Cardiac muscle cell (in vitro differentiated cells and primary cell): ENCODE measurements at places on chromosomes 12 and 14.

GRCh38 chr14:37090026-37090425 is 82.4 kb downstream of the SLC25A21 start:
- no peak for DNase-seq

- no peak for DNase-seq
Observed at GRCh38 chr12:41983394-41983793, 161.3 kb downstream of the GXYLT1 start.

GRCh38 chr14:44612002-44612401 is 104.9 kb upstream of the FSCB start:
- no peak for DNase-seq

DNA sequence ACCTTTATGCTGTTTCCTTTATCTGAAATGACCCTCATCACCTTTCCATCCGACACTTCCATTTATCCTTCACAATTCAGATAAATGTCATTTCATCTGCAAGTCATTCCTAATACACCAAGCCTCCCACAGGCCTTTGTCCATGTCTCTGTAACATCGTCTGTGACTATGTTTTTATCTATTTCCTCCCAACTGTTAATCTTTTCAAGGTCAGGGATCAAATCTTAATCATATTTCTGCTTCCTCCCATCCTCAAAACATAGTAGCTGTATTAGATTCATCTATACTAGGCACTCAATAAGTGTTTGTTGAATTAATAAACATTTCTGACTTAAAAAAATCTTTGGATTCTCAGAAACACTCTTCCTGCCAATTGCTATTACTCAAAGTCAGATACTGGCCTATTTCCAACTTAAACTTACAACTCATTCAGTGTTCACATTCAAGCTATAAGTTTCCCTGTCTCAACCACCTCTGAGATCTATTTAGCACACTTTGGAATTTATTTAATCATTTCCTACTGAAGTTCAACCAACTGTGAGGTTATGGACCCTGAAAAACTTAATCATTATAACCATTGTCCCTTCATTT is 100.2 kb upstream of the ALX1 start:
- DNase-seq: peak; percentile 49

DNA sequence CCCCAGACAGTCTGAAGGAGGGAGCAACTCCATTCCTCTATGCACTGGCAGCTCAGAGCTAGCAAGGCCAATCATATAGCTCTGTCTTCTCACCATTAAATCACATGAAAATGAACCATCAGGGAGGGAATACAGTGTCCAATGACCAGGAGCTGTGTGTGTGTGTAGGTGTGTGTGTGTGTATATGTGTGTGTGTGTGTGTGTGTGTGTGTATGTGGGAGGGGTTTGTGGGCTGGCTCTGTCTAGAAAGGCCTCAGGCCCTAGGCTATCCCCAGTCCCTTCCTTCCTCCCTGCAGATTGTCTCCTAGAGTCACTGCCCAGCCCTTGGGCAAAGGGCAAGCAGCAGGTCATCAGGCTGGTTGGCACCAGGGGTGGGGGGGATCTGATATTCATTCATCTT is 5.7 kb upstream of the SUSD6 start:
- DNase-seq: no peak

DNA sequence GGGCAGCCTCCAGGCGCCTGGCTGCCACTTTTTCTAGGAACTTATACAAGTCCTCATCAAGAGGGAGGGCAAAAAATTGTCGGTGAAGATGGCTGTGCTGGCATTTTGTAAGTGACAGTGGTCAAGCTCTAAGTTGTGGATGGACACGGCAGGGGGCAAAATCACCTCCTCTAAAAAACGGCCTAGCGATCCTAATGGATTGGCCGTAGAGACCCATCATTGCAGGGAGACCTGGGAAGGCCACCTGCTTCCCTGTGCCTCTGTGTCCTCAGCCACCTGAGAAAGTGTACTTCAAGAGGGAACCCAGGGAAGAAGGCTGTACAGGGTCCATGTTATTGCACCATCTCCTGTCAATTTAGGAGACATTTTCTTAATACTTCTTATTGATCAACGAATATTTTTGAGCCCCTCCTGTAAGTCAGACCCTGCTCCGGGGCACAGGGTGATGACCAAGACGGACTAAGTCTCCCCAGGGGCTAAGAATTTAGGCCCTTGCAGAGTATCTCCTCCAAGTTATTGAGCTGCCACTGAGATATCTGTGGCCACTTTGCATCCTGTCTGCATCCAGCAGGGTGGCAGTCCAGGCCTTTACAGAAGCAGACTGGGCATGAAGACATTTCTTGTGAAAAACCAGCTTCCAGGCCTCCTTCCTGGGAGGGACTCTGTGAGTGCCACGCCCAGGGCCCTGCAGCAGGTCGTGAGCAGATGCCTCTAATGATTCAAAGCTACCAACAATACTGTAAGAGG is 40.5 kb downstream of the PSMA6 start:
- no peak for DNase-seq

DNA sequence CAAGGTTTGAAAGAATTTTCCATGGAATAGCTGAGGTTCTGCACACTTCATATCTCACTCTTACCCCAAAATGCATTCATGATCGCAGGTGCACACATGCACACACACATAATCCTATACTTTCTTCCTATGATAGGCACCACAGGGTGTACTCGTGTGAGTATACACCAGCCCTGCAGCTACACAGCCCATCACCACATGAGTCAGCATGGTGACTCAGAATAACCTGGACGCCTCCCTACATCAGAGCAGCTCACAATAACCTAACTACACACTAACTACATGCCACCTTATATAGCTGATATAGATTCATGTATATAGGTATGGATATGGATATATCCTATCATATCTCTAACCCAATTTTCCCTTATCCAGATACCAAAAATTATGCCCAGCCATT is 850.2 kb upstream of the TMEM132C start:
- no peak for DNase-seq
